ENCODE measurements at places on chromosomes 12 and 14.

GRCh38 chr14:87491816-87492215 is 501.2 kb downstream of the GALC start:
- DNase-seq = no peak

DNA sequence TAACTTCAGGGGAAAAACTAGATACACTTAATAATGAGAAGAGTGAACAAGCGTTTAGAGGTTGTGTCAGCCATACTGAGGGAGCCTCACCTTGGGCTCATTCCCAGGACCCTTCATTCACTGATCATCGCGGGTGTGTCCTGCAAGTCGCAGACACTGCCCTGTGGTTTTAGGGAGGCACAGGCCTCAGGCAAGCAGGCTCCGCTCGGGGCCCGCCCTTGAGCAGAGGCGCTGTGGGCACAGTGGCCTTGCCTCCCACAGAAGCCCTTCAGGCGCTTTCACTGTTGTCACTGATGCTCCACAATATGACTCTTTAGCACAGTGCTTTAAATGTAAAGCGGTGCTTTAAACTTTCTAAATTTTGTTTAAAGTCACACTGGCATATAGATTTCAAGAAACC is 67.4 kb downstream of the DDX51 start:
- DNase-seq = no peak

DNA sequence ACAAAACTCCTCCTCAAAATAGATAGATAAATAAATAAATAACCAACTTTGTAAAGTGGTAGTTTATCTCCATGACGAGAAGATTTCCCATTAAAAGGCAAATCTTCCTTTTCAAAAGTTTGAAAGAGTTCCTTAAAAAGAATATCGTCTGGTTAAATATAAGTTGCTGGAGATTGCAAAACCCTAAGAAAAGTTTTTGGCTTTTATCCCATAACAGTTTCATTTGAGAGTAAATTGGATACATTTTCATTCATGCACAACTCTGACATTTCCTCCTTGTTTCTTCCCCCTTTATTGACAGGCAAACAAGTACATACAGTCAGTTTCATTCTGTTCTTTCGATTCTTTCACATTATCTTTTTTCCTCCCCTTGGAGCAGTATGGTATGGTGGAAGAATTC is 45.4 kb upstream of the BTG1 start:
- DNase-seq = no peak

GRCh38 chr14:71549421-71550050 is 382.7 kb upstream of the RGS6 start:
- no peak for DNase-seq

DNA sequence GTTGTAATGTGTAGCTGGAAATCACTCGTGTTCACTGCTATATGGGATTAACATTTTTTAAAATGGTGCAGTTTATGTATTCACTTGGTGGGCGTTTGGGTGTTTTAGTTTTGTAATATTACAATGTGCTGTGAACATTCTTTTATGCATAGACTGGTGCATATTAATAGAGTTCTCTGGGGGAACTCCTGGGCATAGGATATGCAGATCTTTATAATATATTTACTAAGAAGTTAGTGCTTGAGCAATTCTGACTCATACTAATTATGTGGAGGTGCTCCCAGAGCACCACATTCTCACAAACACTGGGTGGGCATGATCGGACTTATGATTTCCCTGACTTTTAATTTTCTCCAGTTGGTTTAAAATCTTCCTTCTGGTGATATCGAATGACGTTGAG is 342.3 kb downstream of the PDZRN4 start:
- no peak for DNase-seq

DNA sequence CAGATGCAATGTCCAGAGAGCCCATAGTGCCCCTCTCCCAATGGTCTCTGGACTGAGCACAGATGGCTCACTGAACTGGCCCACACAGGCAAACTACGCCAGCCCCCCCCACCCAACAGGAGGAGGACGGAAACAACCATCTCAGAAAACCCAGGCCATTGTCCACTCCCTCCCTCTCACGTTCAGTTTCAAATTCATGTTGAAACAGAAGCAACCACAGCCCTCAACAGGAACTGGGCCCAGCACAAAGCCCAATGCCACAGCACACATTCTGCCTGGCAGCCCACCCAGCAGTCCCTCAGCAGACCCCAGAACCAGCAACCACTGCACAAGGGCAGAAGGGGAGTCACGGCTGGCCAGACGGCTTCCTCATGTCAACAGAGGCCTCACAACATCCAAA is 10.6 kb downstream of the CCDC88C start:
- DNase-seq = no peak
